ENCODE measurements at places on chromosomes 12 and 14.

DNA sequence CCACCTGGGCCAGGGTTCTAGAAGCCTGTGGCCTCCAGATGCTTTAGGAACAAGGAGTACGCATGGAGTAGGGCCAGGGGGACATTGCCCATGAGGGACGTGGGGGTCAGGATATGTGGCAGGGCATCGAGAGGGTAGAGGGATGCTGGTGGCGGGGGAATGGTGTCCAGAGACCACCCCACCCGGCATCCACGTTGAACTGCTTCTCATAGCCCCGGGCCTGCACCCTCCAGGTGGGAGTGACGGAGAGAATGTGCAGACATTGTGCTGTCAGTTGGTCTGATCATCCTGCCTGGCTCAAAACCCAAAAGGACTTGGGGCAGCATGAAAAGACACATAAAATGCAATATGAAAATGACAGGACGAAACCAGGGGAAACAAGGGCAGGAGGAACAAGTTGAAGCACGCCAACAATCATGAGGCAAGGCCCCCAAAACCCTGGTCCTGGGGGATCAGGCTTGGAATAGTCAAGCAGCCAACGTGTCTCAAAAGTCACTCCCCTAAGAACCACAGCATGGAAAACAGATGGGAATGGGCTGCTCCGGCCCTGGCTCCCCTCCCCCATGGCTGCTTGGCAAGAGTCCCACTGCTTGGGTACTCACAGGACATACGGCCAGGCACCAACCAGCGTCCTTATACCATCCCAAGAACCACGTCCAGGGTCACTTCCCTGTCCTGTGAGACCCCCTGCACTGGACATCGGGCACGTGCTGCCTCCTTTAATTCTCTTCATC lies 117.9 kb downstream of the DICER1 start:
- DNase-seq: no peak

DNA sequence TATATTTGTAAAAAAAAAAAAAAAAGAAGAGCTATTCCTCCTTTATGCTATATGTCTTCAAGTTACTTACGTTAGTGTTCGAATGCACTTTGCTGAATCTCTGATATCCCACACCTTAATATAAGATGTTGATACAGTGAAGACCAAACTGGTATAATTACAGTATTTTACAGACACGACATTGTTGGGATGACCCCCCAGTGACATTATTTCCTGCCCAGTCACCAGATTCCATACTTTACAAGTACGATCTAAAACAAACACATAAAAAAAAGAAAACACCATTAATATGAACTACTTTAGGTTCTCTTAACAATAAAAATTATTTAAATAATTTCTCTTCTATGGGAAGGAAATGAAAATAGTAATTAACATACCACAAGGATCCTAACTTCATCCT lies 133.4 kb downstream of the KIF21A start:
- DNase-seq: no peak

DNA sequence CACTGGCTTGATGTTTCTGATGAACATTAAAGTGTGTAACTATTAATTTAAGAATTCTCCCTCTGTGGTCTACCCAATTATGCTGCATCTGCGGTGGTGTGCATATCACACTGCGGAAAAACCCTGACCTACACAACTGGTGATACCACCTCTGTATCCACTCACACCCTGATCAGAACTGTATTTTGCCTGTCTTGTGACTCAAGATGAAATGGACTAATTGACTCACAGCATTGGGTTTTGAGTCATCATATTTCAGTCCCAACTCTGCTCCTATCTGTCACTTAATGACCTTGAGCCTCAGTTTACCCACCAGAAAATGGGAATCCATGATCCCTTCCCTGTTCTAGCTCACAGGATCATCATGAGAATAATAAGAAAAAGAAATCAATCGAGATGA lies 65.6 kb downstream of the NUAK1 start:
- no peak for DNase-seq

GRCh38 chr14:90581745-90582144 lies 184.9 kb downstream of the CALM1 start:
- DNase-seq: no peak

- DNase-seq: no peak
Observed at GRCh38 chr12:93317227-93317626, 60.5 kb upstream of the NUDT4 start.

DNA sequence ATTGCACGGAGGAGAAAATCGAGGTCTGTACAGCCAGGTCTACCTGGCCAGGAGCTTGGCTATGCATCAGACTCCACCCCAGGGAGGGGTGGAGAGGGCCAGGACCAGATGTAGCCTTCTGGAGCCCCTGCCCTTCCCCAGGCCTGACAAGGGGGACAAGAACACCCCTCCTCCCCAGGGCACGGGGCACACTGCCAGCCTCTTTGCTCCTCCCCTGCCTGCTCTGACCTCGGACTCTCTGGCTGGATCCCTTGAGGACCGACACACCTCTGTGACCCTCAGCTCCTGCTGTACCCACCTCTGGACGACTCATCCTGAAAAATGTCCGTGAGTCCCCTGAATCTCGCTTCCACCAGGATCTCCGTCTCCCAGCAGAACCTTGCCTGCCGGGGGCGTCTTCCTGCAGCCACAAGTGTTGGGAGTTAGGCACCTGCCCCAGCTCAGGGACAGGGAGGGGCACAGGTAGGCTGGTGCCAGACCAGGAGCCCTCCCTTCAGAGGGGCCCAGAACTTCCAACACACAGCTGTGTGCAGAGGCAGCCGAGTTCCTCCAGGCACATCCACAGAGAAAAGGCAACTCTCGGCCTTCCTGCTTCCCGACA lies 21.8 kb downstream of the AHNAK2 start:
- DNase-seq: no peak

DNA sequence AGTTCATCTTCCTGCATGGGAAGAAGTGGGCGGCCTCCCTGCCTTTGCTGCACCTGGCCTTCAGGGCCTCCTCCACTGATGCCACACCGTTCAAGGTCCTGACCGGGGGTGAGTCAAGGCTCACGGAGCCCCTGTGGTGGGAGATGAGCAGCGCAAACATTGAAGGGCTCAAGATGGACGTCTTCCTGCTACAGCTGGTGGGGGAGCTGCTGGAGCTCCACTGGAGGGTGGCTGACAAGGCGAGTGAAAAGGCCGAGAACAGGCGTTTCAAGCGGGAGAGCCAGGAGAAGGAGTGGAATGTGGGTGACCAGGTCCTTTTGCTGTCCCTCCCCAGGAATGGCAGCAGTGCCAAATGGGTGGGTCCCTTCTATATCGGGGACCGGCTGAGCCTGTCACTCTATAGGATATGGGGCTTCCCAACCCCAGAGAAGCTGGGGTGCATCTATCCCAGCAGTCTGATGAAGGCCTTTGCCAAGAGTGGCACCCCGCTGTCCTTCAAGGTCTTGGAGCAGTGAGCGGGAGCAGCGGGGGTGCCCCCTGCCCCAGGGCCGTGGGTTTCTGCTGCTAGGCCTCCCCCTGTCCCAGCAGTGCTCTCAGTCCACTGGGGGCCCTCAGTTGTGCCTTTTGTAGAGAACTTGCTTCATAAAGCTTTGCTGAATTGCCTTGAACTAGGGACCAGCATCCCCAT lies 12.4 kb downstream of the CBLN3 start:
- DNase-seq: no peak

- no peak for DNase-seq
Observed at GRCh38 chr14:19775587-19775986, 2.3 kb downstream of the OR4M1 start.

- DNase-seq: no peak
Observed at GRCh38 chr12:106213662-106214061, 34.2 kb downstream of the CKAP4 start.

GRCh38 chr12:89883630-89884389 lies 175.2 kb upstream of the ATP2B1 start:
- no peak for DNase-seq

GRCh38 chr12:87092421-87092820 lies 836.2 kb upstream of the MGAT4C start:
- no peak for DNase-seq

- DNase-seq: no peak
Observed at GRCh38 chr12:86349196-86349595, 93.0 kb upstream of the MGAT4C start.

GRCh38 chr12:106601031-106601430 lies 18.2 kb downstream of the RFX4 start:
- no peak for DNase-seq

DNA sequence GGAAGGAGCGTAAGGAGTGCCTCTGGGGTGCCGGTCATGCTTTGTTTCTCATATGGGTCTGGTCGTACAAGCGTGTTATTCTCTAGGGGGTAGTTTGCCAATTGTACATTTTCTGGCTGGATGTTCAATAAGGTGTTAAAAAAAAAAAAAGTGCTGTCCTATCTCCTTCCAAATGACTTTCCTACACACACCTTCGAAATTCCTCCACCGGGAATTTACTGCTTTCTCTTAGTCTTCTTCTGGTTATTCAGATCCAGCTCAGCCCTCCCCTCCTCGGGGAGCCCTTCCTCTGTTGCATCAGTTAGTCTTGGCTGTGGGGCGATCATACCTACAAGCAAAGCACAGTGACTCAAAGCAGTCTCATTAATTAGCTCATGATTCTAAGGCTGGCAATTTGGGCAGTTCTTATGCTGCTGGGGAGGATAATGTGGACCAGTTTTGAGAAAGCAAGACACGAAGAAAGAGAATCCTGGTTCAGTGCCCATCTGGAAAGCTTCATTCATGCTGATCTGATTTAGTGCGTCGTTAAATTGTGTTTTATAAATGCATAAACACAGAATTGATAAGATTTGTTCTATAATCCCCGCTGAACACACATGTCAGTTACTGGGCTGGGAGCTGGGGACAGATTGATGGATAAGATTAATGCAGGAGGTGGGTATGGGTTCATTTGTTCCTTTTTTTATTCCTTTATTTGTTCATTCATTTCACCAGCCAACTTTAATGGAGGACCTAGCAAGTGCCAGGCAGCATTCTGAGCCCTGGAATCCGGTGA lies 9.2 kb upstream of the CLMN start:
- no peak for DNase-seq
